ENCODE measurements at places on chromosomes 11 and 22.

DNA sequence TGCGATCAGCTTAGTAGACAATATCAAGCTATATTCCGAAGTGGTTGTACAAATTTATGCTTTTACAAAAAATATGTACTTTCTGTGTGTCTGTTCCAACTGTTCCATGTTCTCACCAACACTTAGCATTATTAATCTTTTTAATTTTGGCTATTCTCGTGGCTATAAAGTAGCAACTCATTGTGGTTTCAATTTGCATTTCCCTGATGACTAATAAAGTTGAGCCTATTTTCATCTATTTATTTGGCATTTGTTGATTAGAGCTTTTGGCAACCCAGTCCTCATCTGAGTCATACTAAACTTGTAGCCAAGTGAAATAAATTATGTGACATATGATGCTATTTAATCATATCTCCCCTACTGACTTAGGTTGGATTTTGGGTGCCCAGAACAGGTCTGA is 115.9 kb downstream of the FBXO7 start:
- DNase-seq: no peak

DNA sequence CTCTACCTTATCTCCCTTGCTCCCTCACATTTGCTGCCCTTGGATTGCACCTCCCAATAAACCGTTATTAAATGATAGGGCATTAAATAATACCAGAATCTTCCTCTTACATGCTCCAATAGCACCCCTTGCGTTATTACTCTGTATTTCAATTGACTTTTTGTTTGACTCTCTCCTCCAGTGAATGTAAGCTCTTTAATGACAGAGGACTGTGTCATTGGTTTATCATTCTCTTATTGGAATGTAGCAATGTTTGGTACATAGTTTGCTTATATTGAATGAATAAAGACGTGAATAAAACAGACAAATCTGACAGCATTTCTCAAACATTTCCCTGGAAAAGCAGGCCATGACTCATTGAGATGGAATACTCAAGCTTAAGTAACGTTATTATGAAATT is 8.7 kb upstream of the MPEG1 start:
- no peak for DNase-seq

DNA sequence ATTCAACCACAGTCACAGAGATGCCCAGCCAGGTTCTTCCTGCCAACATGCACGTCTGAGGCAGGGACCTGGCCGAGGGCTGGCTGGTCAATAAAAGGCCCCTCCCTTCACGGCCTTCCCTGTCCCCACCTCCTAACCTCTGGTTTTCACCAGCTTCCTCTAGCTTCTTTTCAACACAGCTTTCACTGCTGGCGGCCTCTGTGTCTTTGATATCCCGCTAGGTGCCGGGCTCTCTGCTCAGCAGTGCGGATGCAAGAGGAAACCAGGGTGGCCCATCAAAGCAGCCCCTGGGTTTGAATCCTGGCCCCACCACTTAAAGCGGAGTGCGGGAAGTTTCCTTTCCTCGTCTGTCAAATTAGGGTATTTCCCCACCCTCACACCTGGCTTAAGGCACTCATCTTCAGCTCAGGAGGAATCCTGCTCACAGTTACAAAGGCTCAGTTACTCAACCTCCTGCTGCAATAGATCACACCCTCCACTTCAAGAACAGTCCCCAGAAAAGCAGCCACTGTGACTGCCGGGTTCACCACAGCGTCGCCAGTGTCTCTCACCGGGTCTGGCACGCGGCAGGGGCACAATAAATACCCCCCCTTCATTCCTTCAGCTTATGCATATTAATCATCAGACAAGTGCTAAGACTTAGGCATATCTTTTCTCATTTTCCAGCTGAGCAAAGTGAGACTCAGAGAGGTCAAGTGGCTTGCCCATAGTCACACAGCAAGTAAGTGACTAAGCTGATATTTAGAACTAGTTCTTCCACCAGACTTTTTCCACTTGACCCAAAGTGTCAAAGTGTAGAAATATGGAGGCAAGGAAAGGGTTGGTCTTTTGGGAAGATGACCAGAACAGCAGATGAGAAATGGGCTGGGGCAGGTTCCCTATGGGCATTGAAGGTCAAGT is 45.7 kb downstream of the TXN2 start:
- peak; percentile 65 for DNase-seq

DNA sequence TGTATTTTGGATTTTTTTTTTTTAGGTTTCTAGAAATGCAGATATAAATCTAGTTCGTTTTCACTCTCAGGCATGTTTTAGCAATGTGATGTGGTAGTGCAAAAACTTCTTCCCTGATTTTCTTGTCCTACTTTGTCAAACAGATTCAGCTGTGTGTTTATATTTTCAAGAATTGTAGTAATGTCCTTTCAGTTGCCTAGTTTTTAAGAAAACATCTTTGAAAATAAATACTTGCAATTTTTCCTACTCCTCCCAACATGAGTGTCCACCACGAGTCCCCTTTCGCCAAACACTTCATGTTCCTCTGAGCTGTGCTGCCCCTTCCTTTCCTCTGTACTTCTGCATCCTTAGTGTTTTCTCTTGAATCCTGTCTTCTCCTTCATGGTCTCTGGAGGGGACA is 686.9 kb downstream of the NTM start:
- DNase-seq: no peak

DNA sequence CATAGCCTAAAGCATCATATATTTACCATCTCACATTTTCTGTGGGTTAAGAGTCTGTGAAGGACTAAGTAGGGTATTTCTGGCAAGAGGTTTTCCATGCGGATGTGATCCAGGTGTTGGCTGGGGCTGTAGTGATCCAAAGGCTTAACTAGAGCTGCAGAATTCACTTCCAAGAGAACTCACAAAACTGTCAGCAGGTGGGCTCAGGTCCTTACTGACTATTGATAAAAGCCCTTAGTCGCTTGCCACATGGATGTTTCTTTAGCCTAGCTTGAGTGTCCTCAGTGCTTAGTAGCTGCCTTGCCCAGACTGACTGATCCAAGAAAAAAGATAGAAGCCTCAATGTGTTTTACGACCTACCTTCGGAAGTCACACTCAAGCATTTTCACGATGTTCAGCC is 250.8 kb downstream of the CNTN5 start:
- DNase-seq: no peak

GRCh38 chr11:12175694-12176241 is 65.4 kb downstream of the MICAL2 start:
- DNase-seq: no peak
